NCI-H446 treated with DMSO at 0.1 percent for 48 hours (cell line): ENCODE measurements at places on chromosomes 6 and 20.

DNA sequence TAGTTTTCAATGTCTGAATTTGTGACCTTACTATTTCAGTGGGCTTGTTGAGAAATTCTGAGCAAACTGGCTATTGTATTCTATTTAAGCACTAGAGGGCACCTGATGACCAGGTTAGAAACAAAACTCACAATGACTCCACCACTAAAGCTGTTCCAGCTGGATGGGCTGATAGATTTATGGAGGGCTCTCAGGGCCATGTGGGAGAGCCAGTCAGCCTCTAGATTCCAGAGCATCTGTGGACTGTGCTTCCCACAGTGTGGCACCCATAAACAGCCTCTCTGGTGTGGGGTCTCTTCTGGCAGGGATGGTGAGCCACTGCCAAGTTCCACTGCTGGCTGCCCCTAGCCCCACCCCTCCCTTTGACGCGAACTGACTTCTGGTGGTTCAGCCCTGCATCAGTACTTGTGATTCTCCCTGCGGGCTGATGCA, 29.2 kb downstream of the C6orf58 start:
- peak; percentile 52 for DNase-seq

DNA sequence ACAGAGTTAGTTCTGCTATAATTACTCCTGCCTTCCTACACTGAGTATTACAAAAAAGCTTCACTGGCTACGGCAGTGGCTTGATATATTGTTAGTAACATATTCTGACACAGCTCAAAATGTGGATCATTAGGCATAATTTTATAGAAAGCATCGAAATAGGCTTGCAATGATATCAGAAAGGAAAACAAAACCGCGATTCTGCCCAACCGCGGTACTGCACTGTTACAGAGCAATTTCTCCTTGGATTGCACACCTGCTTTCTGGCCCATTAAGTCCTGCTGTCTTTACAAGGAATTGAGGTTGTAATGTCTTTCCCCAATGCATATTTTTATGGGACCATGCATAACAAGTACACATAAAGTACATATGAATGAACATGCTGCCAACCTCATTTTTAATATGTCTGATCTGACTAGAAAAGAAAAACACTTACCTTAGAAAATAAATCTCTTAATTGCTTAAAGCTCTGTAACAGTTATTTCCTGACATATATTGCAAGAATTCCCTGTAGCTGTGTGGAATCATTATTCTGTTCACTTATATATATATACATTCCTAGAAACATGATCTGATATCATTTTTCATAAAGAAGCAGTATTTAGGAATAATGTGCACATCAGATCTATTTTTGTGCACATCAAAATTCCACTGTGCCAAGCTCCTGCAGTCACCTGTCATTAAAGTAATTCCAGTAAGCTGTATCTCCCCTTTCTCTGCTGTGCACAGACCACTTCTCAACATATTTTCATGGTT, 763.9 kb downstream of the HACE1 start:
- no peak for DNase-seq

DNA sequence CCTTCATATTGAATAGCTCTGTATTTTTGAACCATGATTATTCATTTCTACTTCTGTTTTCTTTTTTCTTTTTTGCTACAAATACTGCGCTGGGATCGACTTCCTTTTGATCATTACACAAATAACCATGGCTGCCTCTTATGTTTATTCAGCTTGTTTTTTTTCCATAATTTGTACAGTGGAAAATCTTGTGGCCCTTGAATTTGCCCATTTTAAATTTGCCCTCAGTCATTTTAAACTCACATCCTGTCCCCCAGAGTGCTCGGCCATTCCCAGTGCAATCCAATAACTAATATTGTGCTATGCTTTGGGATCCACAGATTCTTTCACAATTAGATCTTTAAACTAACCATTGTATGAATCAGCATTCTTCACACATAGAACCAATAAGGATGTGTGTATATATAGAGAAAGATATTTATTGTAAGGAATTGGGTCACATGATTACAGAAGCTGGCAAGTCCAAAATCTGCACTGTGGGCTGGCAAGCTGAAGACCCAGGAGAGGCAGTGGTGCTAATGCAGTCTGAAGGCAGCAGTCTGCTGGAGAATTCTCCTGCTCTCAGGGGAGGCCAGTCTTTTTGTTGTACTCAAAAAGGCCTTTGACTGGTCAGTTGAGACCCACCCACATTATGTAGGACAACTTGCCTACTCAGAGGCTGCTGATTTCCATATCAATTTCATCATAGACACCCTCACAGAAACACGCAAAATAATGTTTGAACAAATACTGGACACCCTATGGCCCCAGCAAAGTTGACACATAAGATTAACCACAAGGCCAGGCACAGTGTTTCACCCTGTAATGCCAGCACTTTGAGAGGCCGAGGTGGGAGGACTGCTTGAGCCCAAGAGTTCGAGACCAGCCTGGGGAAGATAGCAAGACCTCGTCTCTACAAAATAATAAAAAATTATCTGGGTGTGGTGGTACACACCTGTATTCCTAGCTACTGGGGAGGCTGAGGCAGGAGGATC, 147.1 kb downstream of the MTHFD1L start:
- no peak for DNase-seq

DNA sequence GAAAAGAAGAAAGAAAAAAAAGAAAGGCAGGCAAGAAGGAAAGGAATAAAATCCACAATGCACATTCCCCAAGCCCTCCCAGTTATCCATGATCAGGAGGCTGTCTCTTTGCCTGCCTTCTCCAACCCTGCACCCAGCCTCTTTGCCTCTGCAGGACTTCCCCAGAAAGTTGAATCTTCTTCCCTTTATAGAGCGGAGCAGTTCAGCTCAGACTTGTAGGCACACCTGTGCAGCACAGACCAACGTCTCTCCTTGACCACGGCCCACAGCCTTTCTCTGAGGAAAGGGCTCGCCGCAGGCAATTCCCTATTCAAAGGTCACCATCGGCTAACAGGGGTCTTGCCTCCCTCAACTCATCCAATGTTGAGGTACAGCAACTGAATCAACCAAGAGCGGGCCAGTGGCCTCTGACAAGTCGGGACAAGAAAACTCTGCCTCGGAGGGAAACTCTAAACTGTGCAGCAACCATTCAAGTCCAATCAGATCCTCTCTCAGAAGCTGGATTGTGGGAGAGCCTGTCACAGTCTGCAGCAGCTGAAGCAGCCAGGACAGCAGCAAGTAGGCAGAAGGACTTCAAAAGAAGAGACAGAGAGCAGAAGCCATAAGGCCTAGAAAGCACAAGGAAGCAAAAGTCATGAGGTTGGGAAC, 529.2 kb upstream of the JARID2 start:
- no peak for DNase-seq
